ENCODE measurements at places on chromosomes 1 and 21.

GRCh38 chr1:12416101-12416500, 186.3 kb downstream of the VPS13D start:
- no peak for DNase-seq

GRCh38 chr1:25106352-25106751, 126.0 kb downstream of the SYF2 start:
- DNase-seq, result no peak

DNA sequence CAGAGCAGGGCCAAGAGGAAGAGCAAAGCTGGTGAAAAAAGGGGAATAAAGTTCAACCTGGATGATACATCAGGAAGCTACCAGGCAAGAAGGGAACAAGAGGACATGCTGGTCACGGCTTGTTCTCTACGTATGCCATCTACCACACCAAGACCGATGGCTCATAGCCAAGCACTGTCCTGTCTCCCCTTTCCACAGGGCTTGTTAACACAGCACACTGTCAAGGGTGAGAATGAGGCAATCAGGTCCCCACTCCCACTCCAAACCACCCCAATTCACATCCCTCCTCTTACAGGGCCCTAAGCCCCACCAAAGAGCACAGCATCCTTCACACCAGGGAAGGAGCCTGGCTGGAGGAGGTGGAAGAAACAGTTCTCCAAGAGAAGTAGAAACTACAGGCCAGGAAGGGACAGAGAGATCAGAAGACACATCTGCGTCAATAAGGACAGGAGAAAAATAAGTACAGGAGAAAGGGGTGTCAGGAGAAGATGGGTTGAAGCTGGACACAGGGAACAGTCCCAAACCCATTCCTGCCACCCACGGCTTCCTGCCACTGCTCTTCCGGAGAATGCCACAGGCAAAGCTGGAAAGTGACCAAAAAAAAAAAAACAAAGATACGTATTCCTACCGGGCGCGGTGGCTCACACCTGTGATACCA, 923 bp upstream of the SHC1 start:
- no peak for DNase-seq

DNA sequence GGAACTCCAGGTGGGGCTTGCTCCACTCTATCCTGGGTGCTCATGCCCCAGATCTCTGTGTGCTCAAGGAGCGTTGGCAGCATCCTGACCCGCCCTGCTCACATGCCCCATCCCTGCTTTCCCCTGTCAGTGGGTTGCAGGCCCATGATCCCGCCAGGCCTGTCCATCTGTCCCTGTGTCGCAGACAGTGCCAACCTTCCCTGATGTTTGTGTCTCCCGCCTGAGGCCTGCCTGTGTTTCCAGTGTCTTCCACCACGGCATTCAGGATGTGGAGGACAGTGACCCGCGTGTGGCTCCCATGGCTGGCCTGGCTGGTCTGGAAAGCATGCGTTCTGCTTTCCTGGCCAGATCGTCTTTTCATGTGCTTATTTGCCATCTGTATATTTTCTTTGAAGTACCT, 82.9 kb downstream of the PCBP3 start:
- DNase-seq, result no peak

GRCh38 chr1:107450899-107451664, 310.2 kb downstream of the NTNG1 start:
- no peak for DNase-seq

DNA sequence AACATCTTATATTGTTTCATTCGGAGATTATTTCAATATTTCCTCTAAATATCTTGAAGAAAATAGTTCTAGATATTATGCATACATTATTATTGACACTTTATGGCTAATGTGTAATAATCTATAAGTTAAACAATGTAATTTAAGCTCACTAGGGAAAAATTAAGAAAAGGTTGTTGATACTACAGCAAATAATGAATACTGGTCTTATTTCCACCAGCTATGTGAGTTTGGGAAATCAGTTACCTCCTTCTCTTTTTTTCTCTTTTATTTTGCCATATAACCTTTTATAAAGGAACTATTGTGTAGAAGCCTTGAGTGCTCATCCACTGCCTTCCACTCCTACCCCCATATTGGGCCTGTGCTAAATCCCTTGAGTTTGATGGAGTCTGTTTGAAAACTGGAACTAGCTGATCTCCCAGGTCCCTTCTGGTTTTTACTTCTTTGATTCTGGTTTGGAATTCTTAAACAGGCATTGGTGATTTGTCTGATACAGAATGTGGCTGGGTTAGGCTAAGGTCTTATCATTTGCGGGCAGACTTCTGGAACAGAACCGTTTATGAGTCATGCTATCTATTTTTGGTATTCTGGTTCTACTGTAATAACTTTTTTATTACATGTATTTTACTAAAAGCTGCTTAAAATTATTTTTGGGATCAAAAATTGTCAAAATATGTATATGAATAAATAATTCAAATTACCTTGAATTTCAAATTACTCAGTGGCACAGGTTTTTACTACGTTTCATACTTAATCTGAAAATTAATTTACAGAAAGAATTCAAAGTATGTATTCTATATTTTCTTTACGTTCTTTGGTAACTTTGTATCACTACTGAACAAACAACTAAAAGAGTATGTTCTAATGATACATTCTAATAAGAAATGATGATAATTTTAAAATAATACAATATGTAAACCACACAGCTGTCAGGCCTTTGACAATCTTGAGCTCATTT, 5.0 kb upstream of the CDC14A start:
- no peak for DNase-seq

GRCh38 chr1:12053752-12054548, 9.2 kb upstream of the TNFRSF8 start:
- no peak for DNase-seq

GRCh38 chr1:90854397-90854924, 137.4 kb upstream of the BARHL2 start:
- no peak for DNase-seq

DNA sequence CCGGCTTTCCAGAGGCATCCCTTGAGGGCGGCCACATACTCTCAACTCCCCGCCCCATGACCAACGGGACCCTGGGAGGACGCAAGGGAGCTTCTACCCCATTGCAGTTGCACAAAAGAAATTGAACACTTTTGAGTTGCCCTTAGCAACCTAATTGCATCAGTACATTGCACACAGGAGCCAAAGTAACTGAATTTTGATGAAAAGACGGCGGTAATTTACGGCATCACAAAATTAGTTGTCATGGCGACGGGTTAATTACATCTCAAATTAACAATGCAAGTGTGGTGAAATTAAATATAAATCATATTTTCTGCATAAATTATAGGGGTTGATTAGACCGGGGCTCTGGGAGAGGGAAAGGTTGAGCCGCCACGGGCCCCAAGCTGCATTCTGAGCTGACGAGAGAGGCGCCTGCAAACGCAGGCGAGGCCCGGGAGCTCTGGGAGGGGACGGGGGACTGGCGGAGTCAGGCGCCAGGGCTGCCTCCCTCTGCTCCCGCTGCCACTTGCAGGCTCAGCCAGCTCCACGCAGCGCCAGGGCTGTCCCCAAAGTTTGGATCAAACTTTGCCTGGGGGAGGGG, 61.4 kb downstream of the CASZ1 start:
- peak; percentile 6 for DNase-seq

GRCh38 chr1:228219245-228219961, 11.6 kb downstream of the OBSCN start:
- no peak for DNase-seq

- DNase-seq, result no peak
Observed at GRCh38 chr1:86527306-86527705, 19.6 kb upstream of the CLCA4 start.

DNA sequence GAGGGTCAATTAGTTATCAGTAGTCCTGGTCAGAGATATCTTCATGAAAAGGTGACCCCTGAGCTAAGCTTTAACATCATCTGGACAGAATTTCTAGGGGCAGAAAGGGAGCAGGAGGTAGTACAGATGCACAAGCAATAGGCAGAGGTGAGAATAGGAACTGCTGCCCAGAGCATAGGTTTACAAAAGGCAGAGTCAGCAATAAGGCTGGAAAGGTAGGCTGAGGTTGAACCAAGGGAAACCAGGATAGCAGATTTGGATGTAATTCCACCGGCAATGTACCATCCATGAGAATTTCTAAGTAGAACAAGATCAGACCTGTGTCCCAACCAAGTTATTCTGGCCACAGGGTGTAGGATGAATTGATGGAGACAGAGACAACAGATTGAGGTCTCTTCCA, 6.2 kb upstream of the ILDR2 start:
- DNase-seq, result no peak

DNA sequence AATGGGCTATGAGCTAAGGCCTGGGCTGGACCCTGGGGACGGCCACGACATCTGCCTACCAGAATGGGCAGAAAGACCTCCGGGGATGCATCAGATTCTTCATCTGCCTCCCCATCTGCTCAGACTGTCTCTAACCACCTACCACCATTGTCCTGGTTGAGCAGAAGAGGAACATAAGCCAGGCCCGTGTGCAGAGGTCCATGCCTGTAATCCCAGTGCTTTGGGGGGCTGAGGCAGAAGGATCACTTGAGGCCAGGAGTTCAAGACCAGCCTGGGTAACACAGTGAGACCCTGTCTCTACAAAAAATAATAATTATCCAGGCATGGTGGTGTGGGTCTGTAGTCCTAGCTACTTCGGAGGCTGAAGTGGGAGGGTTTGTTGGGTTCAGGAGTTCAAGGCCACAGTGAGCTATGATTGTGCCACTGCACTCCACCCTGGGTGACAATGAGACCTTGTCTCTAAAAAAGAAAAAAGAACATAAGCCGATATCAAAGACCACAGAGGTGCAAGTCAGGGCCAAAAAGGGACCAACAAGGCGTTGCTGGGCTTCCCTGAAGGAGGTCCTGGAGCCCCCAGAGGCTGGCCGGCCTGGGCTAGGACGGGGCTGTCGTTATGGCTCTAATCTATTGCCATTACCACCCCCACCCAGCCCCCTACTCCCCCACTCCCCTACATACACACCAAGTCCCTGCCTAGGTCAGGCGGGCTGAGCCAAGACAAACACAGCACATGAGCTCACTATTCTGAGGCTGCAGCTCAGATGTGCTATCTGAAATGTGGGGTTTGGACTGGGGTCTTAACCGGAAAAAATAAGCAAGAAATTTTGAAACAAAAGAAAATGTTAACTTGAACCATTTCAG, 239.2 kb upstream of the RAB4A start:
- DNase-seq, result no peak

DNA sequence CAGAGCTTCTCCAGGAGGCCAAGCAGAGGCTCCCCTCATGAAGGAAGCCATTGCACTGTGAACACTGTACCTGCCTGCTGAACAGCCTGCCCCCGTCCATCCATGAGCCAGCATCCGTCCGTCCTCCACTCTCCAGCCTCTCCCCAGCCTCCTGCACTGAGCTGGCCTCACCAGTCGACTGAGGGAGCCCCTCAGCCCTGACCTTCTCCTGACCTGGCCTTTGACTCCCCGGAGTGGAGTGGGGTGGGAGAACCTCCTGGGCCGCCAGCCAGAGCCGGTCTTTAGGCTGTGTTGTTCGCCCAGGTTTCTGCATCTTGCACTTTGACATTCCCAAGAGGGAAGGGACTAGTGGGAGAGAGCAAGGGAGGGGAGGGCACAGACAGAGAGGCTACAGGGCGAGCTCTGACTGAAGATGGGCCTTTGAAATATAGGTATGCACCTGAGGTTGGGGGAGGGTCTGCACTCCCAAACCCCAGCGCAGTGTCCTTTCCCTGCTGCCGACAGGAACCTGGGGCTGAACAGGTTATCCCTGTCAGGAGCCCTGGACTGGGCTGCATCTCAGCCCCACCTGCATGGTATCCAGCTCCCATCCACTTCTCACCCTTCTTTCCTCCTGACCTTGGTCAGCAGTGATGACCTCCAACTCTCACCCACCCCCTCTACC, 19.1 kb downstream of the CSF1 start:
- no peak for DNase-seq

- DNase-seq, result no peak
Observed at GRCh38 chr1:203858055-203858454, 3.3 kb upstream of the SNRPE start.

GRCh38 chr1:2894381-2895041, 93.0 kb upstream of the TTC34 start:
- DNase-seq, result no peak

- no peak for DNase-seq
Observed at GRCh38 chr21:15195768-15196167, 131.0 kb upstream of the NRIP1 start.

GRCh38 chr1:37032660-37033354, 1.5 kb downstream of the GRIK3 start:
- DNase-seq, result no peak

Data from hippocampal formation (tissue), 2 donors.